T47D (cell line): ENCODE measurements at places on chromosomes 12 and 14.

DNA sequence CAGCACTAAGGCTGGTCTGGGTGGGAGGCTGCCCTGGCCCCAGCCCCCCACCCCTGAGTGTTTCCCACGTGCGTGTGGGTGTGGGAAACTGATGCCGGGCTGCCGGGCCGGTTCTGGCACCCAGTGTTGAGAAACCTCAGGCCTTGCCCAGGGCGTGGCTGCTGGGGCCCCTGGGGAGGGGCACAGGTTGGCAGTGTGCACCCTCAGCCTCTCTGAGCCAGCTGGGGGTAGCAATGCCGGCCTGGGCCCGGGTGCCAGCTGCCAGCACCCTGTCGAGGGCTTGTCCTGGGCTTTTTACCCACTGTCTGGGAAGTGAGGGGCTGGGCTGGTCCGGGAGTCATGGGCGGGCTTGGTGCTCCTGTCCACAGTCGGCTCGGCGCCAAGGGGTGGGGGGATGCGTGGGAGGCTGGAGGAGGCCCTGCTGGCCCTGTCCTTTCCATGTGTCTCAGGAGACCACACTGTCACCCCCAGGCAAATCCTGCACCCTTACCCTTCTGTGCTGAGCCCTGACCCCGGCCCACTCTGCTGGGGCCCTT is 15.7 kb downstream of the ASPG start:
- DNase-seq = no peak

DNA sequence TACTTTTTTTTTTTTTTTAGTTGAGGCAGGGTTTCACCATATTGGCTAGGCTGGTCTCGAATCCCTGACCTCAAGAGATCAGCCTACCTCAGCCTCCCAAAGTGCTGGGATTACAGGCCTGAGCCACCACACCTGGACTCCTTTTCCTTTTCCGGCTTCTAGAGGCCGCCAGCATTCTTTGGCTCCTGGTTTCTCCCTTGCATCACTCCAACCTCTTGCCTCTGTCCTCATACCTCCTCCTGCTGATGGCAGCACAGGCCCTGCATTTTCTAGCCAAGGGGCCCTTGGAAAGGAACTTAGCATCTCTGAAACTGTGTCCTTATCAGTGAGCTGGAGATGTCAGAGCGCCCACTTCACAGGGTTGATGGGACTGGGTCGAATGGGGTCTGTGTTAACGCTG is 53.3 kb downstream of the MAP1LC3B2 start:
- DNase-seq = no peak

DNA sequence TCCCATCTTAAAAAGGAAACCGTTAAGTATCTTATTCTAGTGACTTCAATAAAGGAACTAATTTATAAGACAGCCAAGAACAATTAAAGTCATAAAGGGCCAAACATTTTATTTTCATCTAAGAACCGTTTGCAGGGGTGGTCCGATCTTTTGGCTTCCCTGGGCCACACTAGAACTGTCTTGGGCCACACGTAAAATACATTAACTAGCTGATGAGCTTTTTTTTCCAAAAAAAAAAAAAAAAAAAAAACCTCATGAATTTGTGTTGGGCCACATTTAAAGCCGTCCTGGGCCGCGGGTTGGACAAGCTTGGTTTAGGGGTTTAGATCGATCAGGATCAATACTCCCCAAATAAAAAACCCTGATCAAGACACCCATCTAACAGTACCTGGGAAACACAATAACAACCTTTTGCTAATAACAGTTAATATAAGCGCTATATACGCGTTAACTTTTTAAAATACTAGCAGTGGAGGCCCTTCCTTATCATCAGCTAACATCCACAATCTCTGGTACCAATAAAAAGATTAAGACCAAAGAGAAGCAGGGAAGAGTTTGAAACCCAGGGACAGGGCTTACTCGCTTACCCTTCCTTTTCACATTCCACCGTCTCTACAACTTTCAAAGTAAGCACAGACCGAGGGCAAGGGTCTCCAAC is 1.1 kb downstream of the NAP1L1 start:
- no peak for DNase-seq

DNA sequence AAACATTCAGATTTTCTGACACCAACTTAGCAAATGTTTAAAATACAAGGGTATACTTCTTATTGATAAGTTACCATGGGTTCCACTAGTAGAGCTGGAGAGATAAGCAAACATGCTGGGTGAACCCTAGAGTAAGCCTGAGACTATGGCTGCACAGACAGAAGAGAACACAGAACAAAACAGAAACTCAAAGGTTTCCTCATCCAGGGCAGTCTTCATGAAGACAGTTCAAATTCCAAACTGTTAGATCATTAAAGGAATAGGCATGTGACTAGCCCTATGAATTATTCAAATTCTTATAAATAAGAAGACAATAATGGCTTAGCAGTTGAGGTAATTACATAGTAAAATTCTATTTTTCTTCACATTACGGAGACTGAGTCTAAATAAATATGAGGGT is 28.1 kb downstream of the BTBD7 start:
- no peak for DNase-seq

DNA sequence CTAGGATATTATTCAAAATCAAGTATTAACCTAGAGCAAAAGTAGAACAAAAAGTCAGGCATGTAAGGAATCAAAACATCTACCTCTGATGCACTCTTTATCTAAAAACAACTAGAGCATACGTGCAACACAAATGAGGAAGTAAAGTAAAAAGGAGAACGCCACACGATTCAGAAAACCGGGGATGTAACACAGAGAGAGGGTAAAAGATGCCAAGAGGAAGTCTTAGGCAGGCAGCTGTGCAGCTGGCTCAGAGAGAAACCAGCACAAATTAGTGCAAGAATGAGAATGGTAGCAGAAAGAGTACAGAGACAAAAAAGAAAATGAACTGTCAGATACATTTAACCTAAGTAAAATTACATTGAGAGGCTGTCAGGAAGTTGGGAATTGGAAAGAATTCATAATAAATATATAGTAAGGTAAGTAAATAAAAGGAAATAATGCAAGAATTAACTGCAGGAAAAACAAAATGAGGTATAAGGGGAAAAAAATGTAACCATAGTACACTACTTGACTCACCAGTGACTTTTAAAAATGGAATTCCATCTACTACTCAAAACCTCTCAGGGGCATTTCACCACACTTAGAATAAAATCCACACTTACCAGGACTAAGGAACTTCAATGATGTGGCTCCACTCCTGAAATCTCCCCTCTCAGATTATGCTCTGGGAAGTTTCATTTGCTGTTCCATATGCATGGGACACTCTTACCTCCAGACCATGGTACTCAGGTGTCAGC is 17.1 kb downstream of the BCAT1 start:
- DNase-seq = no peak

DNA sequence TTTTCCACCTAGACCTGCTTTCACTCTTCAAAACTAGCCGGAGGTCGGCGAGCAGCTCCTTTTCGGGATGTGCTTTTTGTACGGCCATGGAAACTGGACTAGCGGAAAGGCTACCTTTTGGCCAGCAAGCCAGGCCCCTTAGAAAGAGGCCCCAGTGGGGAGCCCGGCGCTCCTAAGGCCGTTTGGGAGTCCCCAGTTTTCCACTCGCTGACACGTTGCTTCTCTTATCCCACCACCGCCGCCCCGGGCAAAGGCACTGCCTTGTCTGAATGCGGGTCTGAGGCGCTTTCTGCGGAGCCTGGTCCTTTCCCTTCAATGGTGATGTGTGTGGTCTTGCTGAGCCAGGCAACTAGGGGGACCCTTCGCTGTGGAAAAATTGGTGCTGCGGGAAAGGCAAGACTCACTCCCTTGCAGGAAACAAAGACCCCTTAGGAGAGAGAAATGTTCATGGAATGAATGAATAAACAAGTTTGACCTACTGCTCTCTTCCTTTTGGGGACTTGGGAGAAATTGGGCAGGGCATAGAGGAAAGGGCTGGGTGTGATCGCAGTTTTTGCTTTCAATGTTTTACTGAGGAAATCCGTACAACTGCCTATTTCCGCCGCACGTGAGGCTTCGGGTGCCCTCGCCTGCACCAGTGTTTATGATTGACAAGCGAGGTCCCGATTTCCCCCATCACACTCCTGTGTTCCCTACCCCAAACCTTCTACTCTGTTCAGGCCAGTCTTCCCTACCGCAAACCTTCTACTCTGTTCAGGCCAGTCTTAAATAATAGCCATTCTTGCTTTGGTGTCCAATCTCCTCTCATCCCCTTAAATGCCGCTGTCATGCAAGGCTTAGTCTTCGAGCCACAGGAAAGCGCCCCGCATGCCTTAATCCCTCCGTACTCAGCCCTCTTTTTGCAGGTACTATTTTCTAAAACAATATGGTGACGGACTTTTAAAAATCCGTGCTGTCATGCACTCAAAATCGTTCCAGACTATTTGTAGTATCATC is 1.0 kb upstream of the SLC38A2 start:
- peak; percentile 73 for DNase-seq

GRCh38 chr14:96673706-96674105 is 123.5 kb upstream of the VRK1 start:
- DNase-seq = no peak

DNA sequence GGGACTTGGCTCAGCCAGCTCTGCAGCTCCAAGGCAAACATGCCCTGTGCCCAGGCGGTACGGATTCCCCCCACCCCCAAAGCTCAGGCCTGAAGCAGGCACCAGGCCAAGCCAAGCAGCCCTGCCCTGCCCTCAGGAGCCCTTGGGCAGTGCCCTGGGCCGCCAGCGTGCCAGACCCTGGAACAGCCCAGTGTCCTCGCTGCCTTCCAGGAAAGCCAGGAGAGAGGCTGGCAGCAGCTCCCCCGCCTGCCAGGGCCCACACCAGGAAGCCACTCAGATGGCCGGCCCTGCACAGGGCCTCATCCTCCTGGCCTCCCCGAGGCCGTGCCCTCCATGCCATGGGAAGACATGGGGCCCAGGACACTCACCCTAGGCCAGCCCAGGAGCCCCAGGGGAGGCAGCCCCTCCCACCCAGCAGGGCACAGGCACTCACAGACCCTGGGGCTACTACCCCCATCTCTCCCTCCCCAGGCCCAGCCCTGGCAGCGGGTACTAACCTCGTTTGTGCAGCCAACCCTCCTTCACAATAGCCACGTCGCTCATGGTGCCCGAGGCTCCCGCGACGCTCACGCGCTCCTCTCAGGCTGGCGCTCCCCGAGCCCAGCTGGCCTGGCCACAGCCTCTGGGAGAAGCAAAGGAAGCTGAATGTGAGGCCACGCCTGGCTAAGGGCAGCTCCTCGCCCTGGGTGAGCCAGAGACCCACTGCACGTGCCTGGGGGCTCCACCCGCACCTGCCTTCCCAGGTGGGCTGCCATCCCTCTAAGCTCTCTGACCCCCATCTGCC is 3.3 kb downstream of the AKT1 start:
- DNase-seq = no peak

GRCh38 chr12:3213188-3213587 is 136.0 kb downstream of the TSPAN9 start:
- DNase-seq = no peak

DNA sequence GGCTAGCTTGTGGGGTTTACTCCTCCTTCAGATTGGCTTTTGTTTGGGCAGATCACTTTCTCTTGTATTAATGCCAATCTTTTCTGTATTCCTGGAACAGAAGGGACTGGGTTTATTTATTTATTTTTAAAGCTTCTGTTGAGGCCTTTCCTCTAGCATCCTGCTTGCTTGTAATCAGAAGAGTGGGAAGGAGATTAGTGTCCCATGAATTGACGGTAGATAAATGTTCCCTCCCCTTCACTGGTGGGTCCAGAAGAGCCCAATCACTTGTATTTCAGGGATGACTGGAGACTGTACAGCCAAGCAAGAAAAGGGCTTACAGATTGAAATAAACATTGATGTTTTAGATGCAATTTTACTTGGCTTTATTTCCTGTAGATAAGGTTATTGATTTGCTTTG is 71.0 kb downstream of the LIN52 start:
- no peak for DNase-seq

GRCh38 chr12:3587402-3588013 is 96.5 kb downstream of the PRMT8 start:
- no peak for DNase-seq

DNA sequence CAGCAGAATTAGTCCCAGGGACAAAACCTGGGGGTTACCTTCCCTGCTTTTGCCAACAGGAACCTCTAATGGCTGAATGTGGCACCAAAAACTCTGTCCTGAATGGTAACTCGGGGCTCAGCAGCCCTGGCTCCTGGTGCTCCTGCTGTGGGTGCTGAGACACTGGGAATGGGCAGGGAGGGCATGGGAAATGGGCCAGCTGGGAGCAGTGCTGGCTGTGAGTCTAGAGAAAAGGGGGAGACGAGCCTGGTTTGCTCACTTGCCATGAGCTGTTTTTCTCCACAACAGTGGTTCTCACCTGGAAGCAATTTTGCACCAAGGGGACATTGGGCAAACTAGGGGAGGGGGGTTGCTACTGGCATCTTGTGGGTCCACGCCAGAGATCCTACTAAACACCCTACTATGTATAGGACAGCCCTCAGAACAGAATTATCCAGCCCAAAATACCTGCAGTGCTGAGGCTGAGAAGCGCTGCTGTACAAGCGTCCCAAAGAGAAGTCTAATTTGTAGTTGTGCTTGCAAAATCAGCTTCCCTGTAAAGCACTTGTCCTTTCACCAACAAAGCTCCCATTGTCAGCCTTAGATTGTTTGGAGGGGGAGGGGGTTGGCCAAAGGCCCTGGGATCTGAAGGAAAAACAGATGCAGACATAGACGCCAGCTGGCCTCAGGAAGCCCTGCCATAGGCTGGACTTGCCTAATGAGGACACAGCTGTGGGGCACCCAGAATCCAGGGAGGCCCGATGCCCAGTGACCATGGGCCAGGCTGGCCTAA is 3.6 kb downstream of the LRRC74A start:
- DNase-seq = no peak

DNA sequence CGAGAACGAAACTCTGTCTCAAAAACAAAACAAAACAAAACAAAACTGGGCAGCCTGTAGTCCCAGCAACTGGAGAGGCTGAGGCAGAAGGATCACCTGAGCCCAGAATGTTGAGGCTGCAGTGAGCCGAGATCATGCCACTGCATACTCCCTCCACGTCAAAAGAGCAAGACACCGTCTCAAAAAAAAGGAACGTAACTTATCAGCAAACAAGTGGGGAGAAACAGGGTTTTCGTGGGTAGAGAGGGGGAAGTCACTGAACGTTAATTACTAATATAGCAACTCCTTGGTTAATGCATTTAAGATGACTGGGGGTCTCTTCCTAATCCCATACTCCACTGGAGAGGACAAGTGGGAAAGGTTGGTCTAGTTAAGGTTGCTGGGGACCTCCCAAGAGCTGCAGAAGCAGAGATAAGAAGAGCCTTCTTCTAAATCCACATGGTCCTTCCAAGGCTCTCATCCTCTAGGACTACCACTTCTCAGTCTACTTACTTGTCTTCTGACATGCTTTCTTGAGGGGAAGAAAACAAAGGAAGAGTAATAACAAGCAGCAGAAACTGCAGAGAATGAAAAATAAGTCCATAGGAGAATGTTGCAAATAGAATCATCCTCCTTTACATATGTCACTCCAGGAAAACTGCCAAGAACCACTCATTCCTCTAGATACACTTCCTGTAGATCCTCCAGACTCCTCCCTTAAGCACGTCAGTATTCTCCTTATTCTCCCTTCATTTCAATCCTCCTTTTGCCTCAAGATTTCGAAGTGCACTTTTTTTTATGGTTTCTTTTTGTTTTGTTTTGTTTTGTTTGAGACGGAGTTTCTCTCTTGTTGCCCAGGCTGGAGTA is 5.8 kb downstream of the NUMB start:
- no peak for DNase-seq

GRCh38 chr14:42110167-42110566 is 503.5 kb downstream of the LRFN5 start:
- peak; percentile 77 for DNase-seq

- DNase-seq = no peak
Measured at GRCh38 chr12:70741256-70741655, 104.0 kb upstream of the PTPRB start.

- no peak for DNase-seq
Measured at GRCh38 chr14:102131741-102132140, 8.0 kb upstream of the WDR20 start.
